ENCODE measurements at places on chromosomes 13 and 19. TPM values are rescaled to one million over a fixed set of nuclear protein-coding genes. Genes with fewer than 3 reads are reported as not detected.

GRCh38 chr19:49637821-49638738 is 1.9 kb downstream of the RRAS start:
- DNase-seq: peak; percentile 88
- H3K27ac ChIP-seq: no peak overlapping the region
- H3K36me3 ChIP-seq: no peaks in the 10 kb centered on the region
- H3K4me1 ChIP-seq: peaks cover 1% of the 10 kb centered on the region
- no peak overlapping the region for H3K4me3 ChIP-seq

DNA sequence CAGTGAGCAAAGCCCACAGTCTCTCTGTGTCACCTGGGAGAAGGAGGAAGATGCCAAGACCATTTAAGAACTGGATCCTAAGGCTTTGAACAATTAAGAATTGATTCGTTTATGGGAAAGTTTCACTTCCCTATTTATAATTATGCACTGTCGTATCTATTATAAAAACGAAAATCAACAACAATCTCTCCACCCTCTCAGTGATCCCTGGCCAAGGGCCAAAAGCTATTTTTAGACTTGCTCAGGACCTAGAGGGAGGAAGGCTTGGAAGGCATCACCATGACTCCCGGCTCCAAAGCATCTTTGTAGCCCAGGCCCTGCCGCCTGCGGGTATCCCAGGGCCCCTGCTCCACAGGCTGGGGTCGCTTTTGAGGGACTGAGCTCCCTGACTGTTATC is 1.3 kb downstream of the RHPN2 start:
- no peak overlapping the region for H3K27ac ChIP-seq
- peak overlapping the region; percentile 86 for H3K4me3 ChIP-seq
- H3K4me1 ChIP-seq: no peaks in the 10 kb centered on the region
- no peaks in the 10 kb centered on the region for H3K27me3 ChIP-seq
- DNase-seq: no peak

DNA sequence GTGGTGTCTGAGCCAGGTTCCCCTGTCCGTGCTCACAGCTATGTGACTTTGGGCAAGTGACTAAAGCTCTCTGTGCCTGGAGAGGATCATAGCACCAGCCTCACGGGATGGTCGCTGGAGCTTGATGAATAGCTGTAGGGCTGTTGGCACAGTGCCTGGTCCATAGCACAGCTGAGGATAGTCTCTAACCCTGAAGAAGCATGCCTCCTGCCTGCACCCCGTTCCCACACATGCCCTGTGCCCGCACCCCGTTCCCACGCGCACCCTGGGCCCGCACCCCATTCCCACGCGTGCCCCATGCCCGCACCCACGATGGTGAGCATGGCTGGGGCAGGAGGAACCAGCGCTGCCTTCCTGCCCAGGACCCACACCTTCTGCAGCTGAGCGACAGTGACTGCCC is 63.7 kb upstream of the F7 start:
- no peaks in the 10 kb centered on the region for H3K36me3 ChIP-seq
- no peak overlapping the region for H3K4me3 ChIP-seq
- H3K27me3 ChIP-seq: no peaks in the 10 kb centered on the region
- H3K4me1 ChIP-seq: no peaks in the 10 kb centered on the region
- no peak overlapping the region for H3K27ac ChIP-seq

- H3K36me3 ChIP-seq: no peaks in the 10 kb centered on the region
- H3K4me3 ChIP-seq: no peak overlapping the region
- H3K27me3 ChIP-seq: peaks cover 11% of the 10 kb centered on the region
These were observed 6.4 kb downstream of the LRCH1 start for GRCh38 chr13:46559272-46559805.

GRCh38 chr13:32955881-32956594 is 60.2 kb upstream of the KL start:
- H3K4me1 ChIP-seq: peaks cover 5% of the 10 kb centered on the region
- DNase-seq: no peak
- no peak overlapping the region for H3K4me3 ChIP-seq
- H3K27me3 ChIP-seq: peaks cover 3% of the 10 kb centered on the region
- H3K27ac ChIP-seq: no peak overlapping the region

- H3K27ac ChIP-seq: no peak overlapping the region
- no peaks in the 10 kb centered on the region for H3K4me1 ChIP-seq
- no peak overlapping the region for H3K4me3 ChIP-seq
- H3K27me3 ChIP-seq: no peaks in the 10 kb centered on the region
These were observed 25.9 kb upstream of the F2RL3 start for GRCh38 chr19:16862826-16863415.

DNA sequence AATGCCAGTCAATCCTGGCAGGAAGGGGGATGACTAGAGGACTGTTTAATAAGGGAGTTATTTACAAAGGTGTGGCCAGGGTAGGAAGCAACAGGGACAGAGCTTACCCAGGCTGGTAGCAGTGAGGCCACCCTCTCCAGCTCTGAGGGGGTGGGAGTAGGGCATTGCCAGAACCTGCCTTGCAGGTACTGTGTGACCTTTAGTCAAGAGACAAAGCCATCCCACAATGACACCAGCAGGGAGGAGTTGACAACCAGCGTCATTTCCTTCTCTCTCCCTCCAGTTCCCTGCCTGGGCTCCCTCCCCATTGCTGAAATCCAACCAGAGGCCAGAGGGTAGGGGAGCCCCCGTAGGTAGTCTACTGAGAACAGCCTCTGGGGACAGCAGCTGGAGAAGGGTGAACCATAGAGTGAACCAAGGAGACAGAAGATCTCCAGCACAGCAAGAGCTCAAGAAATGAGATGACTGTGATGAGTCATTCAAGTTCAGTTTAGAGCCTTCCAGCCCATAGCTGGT is 33.3 kb upstream of the SPATA13 start:
- DNase-seq: no peak
- peaks cover 9% of the 10 kb centered on the region for H3K4me1 ChIP-seq
- no peaks in the 10 kb centered on the region for H3K36me3 ChIP-seq
- no peak overlapping the region for H3K27ac ChIP-seq
- no peak overlapping the region for H3K4me3 ChIP-seq

- no peak overlapping the region for H3K27ac ChIP-seq
- peaks cover 7% of the 10 kb centered on the region for H3K4me1 ChIP-seq
- H3K27me3 ChIP-seq: peaks cover 100% of the 10 kb centered on the region
- DNase-seq: no peak
- H3K36me3 ChIP-seq: no peaks in the 10 kb centered on the region
These were observed 59.3 kb downstream of the OXGR1 start for GRCh38 chr13:96934889-96935489.

DNA sequence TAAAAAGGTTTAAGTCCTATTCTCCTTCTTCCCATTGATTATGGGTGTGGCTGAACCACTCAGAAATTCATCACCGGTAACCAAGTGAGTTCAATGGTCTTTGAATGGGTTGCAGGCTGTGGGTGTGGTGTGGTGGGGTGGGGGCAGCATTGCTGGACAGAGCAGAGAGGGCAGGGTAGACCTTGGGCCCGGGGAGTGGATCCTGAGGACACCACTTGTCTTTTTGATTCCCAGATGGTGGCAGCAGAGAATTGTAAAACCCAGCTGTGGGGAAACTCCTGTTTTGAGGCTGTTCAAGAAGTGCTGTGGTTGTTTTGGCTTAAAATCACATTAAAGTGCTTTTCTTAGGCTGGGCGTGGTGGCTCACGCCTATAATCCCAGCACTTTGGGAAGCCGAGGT is 45.8 kb upstream of the RGCC start:
- peak; percentile 73 for DNase-seq
- no peak overlapping the region for H3K27ac ChIP-seq
- no peaks in the 10 kb centered on the region for H3K4me1 ChIP-seq
- H3K4me3 ChIP-seq: no peak overlapping the region

GRCh38 chr13:67740871-67741535 is 510.9 kb upstream of the PCDH9 start:
- no peaks in the 10 kb centered on the region for H3K36me3 ChIP-seq
- no peak overlapping the region for H3K27ac ChIP-seq
- H3K4me1 ChIP-seq: peaks cover 4% of the 10 kb centered on the region
- no peak overlapping the region for H3K4me3 ChIP-seq
- H3K27me3 ChIP-seq: no peaks in the 10 kb centered on the region

DNA sequence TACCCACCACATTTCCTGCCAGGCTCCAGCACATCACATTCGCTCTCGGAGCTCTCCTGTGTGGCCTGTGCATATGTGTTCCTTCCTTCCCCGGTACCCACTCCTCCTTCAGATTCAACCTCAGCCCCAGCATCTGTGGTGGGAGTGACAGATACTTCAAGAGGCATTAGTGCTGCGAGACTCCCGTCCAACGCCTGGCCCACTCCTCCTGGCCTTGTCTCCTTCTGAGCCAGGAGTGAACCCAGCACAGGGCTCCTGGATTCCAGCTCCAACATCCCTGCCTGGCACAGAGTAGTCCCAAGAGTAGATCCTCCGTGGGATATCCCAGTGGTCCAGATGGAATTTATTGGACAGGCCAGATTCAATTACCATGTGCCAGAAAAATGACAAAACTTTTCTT is 55.9 kb downstream of the SACS start:
- no peaks in the 10 kb centered on the region for H3K27me3 ChIP-seq
- H3K4me3 ChIP-seq: no peak overlapping the region
- H3K4me1 ChIP-seq: no peaks in the 10 kb centered on the region
- no peaks in the 10 kb centered on the region for H3K36me3 ChIP-seq
- no peak overlapping the region for H3K27ac ChIP-seq
- no peak for DNase-seq

GRCh38 chr13:50722440-50723125 is 120.9 kb downstream of the DLEU7 start:
- no peaks in the 10 kb centered on the region for H3K36me3 ChIP-seq
- no peak for DNase-seq
- no peaks in the 10 kb centered on the region for H3K4me1 ChIP-seq
- no peak overlapping the region for H3K4me3 ChIP-seq
- no peak overlapping the region for H3K27ac ChIP-seq

GRCh38 chr13:44147648-44148047 is 226.0 kb upstream of the SERP2 start:
- no peak for DNase-seq
- H3K27ac ChIP-seq: no peak overlapping the region
- H3K4me3 ChIP-seq: no peak overlapping the region
- no peaks in the 10 kb centered on the region for H3K36me3 ChIP-seq
- H3K4me1 ChIP-seq: peaks cover 4% of the 10 kb centered on the region
- no peaks in the 10 kb centered on the region for H3K27me3 ChIP-seq

DNA sequence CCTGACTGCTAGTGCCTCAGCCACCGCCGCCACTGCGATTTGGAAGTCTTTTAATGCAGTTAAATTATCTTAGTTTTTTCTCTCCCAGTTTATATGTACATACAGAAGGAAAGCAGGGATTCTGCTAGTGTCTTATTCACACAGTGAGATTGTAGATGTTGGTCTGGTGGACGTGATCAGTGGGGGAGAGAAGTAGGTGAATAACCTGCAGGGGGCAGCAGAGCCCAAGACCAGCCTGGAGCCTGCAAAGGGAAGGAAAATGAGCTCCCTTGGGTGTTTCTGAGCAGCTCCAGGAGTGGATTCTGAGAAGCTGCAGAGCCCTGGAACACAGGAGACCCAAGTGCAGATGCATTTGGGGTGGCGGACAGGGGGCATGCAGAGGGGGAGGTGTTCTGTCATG is 26.3 kb downstream of the ZNF844 start:
- DNase-seq: peak; percentile 84
- H3K36me3 ChIP-seq: peaks cover 17% of the 10 kb centered on the region
- H3K27ac ChIP-seq: no peak overlapping the region
- H3K4me1 ChIP-seq: no peaks in the 10 kb centered on the region

DNA sequence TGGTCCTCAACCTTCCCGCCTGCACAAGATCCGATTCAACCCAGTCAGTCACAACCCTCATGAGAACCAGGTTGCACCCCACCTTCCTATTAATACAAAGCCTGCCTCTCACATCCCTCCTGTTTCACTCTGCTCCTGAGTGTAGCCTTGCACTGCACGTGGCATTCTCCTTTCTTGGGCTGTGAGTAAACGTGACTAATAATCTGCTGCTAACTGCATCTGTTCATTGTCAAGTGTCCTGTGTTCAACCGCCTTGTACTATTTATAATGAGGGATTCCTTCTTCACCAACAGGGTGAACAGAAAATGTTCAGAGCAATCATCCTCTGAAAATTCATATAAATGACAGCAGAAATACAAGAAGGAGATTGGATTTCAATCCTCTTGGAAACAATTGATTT is 1608.2 kb downstream of the SLITRK5 start:
- H3K27ac ChIP-seq: no peak overlapping the region
- no peaks in the 10 kb centered on the region for H3K27me3 ChIP-seq
- H3K4me1 ChIP-seq: no peaks in the 10 kb centered on the region
- DNase-seq: no peak

GRCh38 chr19:54485851-54486250 is 12.8 kb upstream of the CDC42EP5 start:
- no peaks in the 10 kb centered on the region for H3K4me1 ChIP-seq
- no peak overlapping the region for H3K27ac ChIP-seq
- H3K36me3 ChIP-seq: no peaks in the 10 kb centered on the region
- H3K4me3 ChIP-seq: no peak overlapping the region
- DNase-seq: no peak
- H3K27me3 ChIP-seq: no peaks in the 10 kb centered on the region

DNA sequence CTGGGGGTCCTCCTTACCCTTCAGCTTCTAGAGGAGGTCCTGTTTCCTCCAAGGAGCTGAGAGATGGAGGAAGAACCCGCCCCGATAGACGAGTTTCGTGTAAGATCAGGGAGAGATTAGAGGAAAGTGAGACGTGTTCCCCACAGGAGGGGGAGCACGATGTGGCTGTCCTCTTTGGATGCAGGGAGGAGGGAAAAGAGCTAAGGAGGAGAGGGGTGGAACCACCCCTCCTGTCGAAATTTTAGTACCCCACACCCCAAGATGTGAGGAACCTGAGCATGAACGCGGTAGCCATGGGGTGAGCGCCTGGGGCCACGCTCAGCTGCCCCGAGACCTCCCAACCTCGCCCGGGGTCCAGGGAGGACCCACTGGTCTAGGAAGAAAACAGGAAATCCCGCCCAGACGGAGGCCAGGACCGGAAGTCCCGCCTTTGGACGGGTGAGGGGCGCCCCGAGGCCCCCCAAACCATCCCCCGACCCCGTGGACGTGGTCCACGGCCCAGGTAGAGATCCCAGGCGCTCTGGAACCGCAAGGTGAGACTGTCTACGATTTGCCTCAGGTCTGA is 1.2 kb downstream of the AKT1S1 start:
- DNase-seq: peak; percentile 84
- peaks cover 24% of the 10 kb centered on the region for H3K36me3 ChIP-seq
- peak overlapping the region; percentile 61 for H3K27ac ChIP-seq
- no peaks in the 10 kb centered on the region for H3K27me3 ChIP-seq
- peak overlapping the region; percentile 96 for H3K4me3 ChIP-seq

Gene CCDC61
- 23.2 TPM for total RNA-seq

Gene LILRA5
- not detected for total RNA-seq

Gene DKKL1
- total RNA-seq: 1.8 TPM

Gene KLK12
- not detected for total RNA-seq

Gene ATP8A2
- 1.3 TPM for total RNA-seq

Gene ZNF442
- 5.6 TPM for total RNA-seq

Gene WTIP
- total RNA-seq: 53.5 TPM

Gene ACP7
- not detected for total RNA-seq

Gene STARD13
- total RNA-seq: 4.6 TPM

Gene ZNF66
- 18.9 TPM for total RNA-seq

Gene KLK2
- total RNA-seq: 0.35 TPM

Gene RFPL4A
- total RNA-seq: not detected

Gene SELENOV
- total RNA-seq: 5.9 TPM

Data from endodermal cell (in vitro differentiated cells).